NCI-H774 (cell line): ENCODE measurements at places on chromosomes 13 and 19.

GRCh38 chr13:106768991-106769390 lies 201.1 kb upstream of the ARGLU1 start:
- DNase-seq, result no peak

GRCh38 chr13:23992781-23993679 lies 95.7 kb upstream of the C1QTNF9B start:
- DNase-seq, result no peak

- DNase-seq, result no peak
Measured at GRCh38 chr19:38918526-38918925, 6.5 kb upstream of the CCER2 start.

- DNase-seq, result peak; percentile 78
Measured at GRCh38 chr19:2327773-2328400, 499 bp downstream of the LSM7 start.

GRCh38 chr19:41925208-41926003 lies 2.8 kb downstream of the ERFL start:
- no peak for DNase-seq

DNA sequence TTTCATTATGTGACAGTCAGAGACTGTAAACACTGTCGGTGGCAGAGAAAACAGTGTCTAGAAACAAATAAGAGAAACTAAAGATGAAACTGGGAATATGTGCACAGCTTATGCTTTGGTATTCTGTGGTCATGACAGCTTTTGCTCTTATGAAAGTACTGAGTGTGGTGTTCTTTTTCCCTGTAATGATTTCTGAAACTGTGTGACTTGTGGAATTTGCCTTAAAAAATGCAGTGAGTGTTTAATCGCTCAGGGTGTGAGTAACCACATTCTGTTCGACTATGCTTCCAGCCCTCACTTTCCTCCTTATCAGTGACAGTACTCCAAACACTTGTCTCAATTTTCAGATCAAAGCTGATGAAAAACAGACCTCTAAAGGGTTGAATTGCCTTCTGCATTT lies 66.9 kb upstream of the DIAPH3 start:
- no peak for DNase-seq

- DNase-seq, result no peak
Measured at GRCh38 chr13:110531100-110531499, 30.4 kb downstream of the RAB20 start.

- DNase-seq, result no peak
Measured at GRCh38 chr13:20570517-20570916, 3.6 kb downstream of the IFT88 start.

- DNase-seq, result no peak
Measured at GRCh38 chr13:50124536-50125303, 109.5 kb downstream of the KCNRG start.
